Right cardiac atrium (tissue), 5 donors: ENCODE measurements at places on chromosomes 2 and 18. TPM values are rescaled to one million over a fixed set of nuclear protein-coding genes. Genes with fewer than 3 reads are reported as not detected.

Gene GALNT14
- total RNA-seq, result not detected

- no peak for DNase-seq
Observed at GRCh38 chr2:233981574-233982420, 64.6 kb downstream of the TRPM8 start.

- DNase-seq, result no peak
Observed at GRCh38 chr2:79638410-79638809, 125.6 kb downstream of the CTNNA2 start.

Gene ATP6V1B1
- not detected for total RNA-seq

Gene SNRNP27
- 69.6 TPM for total RNA-seq

DNA sequence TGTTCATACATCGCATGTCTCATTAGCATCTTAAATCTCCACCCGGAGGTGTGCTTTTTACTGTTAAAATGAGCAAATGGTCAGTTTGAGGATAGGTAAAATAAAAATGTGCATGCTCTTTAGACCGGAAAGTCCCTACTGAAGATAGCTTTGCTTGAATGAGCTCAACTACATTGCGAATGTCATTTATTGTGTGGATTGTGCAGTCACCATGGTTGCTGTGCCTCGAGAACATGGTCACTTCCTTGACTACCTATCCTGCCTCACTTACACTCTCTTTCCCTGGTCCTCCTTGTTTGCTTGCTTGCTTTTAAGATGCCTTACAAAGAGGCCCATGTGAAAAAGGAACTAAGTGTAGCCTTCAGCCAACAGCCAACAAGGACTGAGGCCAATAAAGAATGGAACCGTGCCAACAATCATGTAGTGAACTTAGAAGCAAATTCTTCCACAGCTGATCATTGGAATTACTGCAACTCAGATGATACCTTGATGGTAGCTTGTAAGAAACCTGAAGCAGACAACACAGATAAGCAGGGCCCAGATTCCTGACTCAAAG, 72.2 kb upstream of the BARD1 start:
- DNase-seq, result no peak

DNA sequence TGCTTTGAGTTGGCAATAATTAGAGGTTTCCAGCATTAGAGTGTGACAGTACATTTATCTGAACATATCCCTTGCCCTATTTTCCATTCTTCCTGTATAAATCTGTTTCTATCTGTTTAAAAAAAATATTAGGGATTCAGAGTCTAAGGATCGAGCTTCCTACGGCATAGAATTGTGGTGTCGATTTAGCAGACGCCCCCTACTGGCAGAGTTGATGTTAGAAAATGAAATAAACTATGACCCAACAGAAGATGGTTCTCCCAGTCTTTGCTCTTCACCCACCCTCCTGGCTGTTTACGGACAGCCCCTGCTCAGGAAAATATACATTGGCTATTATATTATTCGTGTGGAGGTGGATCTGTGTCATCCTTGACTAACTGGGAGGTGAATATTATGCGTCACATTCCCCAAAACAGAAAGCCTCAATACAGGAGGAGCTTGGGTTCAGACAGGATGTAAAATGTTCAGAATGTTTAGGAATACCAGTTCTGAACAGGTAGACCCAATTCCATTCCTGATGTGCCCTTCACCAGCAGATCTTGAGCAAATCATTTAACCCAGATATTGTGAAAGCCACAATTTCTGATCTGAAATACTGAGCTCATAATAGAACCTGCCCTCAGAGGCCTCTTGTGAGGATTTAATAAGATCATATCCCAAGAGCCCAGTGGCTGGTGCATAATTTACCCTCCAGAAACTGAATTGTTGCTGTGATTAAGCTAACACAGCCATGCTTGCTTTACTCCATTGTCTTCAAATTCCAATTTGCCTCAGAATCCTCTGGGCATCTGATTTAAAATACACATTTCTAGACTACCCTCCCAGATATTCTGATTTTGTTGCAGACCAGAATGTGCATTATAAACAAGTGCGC, 10.8 kb upstream of the ERMN start:
- DNase-seq, result no peak
